Hippocampal formation (tissue), 2 donors: ENCODE measurements at places on chromosomes 6 and 20.
A peak's percentile ranks its signal among the peaks of the same experiment; 100 is the strongest.

DNA sequence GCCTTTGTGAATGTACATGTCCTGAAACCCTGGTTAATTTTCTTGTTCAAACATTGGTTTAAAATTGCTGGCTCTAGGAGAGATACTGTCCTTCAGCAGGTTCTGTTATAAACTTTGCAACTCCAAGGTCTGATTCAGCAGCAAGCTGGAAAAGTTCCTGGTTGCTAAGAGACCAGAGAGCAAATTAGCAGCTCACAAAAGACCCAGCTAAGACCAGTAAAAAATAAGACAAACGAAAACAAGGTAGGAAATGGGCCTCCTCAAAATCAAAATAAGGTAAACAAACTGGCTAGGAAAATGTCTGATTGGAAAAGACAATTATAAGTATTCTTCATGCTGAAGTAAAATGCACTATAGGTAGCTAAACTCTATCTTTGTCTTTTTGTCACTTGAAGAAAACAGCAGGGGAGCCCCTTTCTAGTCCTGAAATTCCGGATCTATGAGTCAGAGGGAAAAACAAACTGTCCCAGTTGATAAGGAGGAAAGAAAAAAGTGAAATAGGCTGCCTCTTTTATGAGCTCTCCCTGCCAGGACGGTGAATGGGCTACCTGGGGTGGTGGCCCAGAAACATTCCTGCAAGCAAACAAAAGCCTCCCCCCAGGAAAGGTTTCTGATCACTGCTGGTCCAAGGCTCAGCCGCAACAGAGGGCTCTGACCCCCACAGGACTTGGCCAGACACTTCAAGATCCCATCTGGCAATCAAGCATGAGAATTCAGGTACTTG is 41.6 kb downstream of the UNC5CL start:
- DNase-seq = no peak

GRCh38 chr6:6674872-6675271 is 86.4 kb downstream of the LY86 start:
- no peak for DNase-seq

DNA sequence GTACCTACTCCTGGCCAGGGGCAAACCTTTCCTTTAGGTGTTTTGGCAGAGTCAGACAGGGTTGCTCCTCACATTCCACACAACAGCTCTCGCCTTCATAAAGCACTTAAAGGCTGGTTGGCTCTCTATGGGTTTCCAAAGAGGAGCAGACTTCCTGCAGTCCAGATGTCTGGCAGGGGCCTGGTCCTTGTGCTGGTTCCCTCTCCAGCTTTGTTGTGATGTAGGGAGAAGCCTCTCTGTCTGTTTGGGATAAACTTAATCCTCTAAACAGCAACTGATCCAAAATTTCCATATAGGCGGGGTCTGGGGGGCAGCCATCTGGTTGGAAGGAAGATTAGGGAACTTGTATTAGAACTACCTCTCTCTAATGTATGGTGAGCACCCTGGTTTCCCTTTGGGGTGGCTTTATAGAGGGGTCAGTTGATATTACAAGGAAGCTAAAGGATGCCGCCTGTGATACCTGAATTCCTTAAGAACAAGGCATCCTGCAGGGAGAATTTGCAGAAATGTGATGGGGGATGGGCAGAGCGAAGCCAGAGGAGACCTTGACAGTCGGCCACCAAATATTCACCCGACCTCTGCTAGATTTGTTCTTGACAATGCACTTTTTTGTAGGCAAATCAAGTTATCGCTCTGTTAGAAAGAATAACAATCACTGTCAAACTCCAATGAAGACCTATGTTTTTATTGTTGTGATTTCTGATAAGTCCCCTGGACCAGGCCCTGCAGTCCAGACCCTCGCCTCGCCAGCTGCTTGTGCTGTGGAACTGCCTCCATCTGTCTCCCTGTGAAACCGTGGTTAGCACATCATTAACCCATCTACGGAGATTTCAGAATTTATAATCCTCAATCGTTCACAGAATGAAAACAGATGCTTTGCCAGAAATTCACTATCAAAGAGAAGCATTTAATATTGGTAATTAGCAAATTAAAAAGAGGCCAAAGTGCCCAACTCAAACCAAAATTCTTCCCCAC is 94.0 kb upstream of the RALGAPA2 start:
- DNase-seq = no peak

- no peak for DNase-seq
Observed at GRCh38 chr6:97925504-97925903, 642.5 kb upstream of the MMS22L start.

DNA sequence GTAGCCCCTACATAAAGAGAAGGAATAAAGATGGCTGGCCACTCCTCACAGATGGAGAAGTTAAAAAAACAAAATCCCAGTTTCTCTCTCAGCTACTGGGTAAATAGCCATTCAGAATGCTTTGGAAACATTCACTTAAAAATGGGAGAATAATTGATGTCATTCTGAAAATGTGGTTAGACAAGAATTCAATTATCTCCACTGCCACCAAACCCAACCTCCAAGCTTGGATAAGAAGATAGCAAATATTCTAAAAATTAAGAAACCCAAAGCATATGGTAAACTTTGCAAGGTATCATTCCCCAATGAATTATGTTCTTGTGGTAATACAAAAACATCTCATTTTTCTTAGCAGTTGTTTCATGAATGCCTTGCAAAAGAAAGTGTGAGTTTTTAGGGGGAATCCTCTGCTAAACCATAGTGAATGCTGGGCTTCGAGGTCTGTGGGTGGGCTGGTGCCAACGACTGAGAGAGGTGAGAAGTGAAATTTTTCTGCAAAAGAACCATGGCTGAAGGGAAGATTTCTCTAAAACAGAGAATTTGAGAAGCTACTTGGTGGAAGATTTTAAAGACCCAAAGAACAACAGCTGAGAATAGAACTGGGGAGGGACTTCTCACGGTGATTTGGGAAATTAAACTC is 497.9 kb upstream of the JARID2 start:
- no peak for DNase-seq

GRCh38 chr20:5843054-5843592 is 92.9 kb downstream of the SHLD1 start:
- DNase-seq = no peak

- DNase-seq = peak; percentile 70
Observed at GRCh38 chr6:44221291-44221960, 2.0 kb upstream of the SLC29A1 start.

DNA sequence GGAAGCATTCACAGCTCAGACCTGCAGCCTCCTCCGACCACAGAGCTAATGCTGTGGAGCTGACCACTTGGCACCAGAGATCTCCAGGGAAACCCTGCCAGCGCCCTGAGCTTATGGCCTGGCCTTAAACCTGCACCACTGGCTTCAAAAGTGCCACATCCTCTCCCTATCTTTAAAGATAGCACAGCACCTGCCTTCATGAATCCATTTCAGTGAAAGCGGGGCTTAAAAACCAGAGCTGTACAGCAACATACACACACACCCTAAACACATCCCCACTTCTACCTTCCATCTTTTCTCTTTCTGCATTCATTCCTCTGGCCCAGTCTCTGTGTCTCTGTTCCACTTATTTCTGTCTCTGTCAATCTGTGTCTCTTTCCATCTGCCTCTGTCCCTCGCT is 59.8 kb upstream of the CCDC167 start:
- DNase-seq = no peak

DNA sequence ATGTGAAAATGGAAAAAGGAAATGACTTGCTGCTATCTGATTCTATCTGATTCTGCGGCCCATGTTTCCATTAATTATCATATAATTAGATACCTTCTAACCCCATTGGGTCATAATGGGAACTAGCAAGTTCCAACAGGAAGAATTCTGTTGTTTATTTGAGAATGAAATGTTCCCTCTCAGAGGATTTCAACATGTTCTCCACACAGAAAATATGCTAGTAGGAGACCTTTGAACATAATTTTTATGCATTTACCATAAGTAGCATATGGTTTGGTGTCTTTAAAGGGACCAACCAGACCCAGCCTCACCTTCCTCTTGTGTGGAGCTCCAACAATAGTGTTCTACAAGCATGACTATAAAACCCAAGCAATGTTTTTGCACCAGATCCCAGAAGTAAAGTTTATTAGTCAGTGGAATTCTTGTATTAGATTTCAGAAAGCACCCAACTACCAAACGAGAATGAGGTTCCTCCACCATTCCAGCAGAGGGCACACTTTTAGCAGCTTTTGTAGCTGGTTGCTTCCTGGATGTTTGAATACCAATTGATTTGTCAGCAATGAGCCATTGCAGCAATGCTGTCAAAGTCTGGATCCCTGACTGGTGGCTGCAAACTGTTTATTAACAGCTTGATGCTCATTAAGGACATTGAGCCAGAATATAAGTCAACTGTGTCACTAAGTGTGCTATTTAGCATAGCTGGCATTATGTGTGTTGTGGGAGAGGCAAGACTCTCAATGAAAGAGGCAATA is 143.6 kb upstream of the GJE1 start:
- no peak for DNase-seq
